ENCODE measurements at places on chromosomes 13 and 19.
A peak's percentile ranks its signal among the peaks of the same experiment; 100 is the strongest.

GRCh38 chr13:111960152-111960772, 106.7 kb upstream of the SOX1 start:
- DNase-seq: no peak

DNA sequence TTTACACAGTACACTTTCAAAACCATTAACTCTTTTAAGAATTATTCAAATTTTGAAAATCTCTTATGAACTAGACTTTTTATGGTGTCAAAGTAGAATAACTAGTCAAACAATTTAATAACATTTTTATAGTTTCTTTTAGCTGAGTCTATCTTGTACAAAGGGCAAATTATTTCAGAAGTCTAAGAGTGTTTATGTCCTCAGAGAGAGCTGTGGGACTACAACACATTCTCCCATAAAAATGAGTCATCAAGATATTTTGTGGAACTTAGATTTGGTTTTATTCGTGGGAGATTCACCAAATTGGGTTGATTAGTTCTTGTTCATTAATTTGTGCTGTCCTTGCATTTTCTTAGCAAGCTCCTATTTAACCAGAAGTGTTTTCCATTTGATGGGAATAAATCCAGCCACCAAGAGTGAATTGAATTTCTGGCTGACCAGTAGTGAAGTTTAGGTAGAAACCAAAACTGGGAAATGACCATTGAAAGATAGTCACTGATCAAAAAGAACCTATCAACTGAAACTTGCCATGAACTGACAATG, 291.0 kb downstream of the DLEU7 start:
- DNase-seq: no peak

DNA sequence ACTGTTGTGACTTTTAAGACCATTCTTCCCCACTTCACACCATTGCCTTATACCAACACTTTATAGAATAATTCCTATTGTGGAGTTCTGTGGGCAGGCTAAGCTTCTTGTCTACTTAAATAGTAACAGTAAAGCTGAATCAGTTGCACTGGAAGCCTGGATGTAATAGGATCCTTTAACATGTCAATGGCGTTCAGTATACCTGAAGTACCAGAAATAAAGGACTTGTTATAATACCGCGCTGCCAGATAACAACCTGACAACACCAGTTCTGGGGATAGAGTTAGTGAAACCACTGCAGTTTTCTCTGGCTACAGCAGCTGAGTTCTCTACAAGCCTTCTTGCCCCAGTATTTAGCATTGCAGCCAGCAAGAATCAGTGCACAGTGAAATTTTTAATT, 52.0 kb upstream of the TNFRSF19 start:
- no peak for DNase-seq

DNA sequence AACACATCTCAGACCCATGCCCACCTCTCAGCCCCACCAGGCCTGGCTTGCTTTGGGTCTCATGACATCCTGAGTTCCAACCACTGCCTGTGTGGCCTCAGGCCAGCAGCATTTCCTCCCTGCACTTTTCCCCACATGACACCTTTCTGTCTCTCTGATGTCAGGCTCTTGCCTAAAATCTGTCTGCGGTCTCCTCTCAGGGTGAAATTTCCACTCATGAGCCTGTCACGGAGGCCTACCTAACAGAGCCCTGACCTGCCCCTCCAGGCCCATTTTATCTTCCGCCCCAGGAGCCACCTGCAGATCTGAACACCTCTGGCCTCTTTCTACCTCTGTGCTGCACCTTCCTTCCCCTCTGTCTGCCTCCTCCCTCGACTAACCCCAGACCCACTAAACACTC, 93.5 kb downstream of the ZDHHC20 start:
- no peak for DNase-seq

- DNase-seq: no peak
Observed at GRCh38 chr13:50892210-50892944, 17.2 kb upstream of the RNASEH2B start.

DNA sequence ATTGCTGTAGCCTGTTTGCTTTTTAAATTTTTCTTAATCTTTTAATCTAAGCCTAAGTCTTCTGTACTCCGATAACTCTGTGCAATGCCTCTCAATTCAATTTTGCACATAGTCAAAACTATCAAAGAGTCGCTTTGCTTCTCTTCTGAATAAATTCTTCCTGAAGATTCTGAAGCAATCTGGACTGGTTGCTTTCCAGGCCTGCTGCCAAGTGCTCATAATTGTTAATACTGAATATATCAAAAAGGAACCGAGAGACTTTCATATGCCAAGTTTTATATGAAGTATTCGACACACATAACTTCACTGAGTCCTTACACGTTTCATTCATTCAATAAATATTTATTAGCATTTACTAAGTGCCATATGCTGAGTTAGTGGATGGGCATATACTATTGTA, 91.3 kb downstream of the EDNRB start:
- DNase-seq: no peak

GRCh38 chr13:38255600-38255999, 94.1 kb upstream of the UFM1 start:
- DNase-seq: no peak

DNA sequence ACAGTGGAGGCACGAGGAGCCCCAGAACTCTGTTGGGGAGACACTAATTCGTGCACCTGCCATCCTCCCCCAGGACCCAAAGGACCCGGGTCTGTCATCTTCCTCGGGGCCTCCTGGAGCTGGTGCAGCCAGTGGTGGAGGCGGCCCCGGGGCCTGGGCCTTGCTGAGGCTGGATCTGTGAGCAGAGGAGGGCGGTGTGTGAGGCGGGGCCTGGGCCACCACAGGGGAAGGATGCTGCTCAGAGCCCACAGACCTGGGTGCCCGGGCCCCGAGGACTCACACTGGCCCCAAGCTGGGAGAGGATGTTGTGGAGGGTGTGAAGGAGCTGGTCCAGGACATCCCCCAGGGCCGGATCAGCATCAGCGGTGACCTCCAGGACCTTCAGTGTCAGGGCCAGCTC, 8.3 kb downstream of the IFNL3 start:
- DNase-seq: no peak

DNA sequence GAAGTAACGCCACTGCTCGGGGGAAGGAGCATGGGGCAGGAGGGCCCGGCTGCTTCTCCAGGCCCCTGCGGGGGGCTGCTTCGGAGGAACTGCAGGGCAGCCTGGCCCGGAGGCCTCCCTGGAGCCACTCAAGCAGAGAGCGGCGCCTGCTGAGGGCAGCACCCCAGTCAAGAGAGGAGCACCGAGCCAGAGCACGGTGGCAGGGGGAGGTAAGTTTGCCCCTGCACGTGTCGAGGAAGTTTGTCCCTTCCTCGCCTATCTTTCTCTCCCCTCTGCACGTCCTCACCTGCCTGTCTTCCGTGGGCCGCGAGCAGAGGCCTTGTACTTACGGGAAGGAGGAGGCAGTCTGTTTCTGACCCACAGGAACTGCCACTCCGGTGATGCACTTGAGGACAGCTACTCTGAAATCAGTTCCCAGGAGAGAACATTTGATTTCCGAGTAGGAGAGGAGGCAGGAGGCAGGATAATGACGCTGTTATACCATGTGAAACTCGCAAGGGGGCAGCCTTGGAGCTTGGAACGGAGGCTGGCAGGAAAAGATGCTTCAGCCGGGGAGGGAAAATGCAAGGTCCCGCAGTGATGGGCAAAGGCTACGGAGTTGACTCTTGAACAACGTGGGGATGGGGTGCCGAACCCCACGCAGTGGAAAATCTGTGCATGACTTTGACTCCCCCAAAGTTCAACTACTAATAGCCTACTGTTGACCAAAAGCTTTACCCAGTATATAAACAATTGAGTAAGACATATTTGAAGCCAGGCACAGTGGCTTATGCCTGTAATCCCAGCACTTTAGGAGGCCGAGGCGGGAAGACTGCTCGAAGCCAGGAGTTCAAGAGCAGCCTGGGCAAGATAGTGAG, 5.0 kb downstream of the FFAR1 start:
- DNase-seq: peak; percentile 49

All from amniotic stem cell (primary cell).